ENCODE measurements at places on chromosomes 16 and 17.

- no peak for DNase-seq
These were observed 429.9 kb downstream of the HS3ST3B1 start for GRCh38 chr17:14730821-14731220.

DNA sequence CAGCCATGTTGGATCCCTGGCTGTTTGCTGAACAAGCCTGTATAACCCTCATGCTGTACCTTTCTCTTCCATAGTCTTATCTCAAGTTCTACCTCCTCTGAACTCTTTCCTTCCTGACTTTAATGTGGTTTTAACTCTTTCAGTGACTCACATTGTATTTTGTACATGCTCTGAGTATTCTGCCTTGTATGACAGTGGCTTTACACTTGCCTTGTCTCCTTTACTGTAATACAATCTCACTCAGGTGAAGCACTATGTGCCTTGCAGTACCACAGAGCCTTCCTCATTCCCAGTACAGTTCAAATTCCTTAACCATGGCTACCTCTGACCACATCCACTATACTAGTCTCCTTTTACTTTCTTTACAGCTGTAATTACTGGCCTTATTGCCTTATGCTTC, 14.1 kb downstream of the PSMD11 start:
- DNase-seq = no peak

DNA sequence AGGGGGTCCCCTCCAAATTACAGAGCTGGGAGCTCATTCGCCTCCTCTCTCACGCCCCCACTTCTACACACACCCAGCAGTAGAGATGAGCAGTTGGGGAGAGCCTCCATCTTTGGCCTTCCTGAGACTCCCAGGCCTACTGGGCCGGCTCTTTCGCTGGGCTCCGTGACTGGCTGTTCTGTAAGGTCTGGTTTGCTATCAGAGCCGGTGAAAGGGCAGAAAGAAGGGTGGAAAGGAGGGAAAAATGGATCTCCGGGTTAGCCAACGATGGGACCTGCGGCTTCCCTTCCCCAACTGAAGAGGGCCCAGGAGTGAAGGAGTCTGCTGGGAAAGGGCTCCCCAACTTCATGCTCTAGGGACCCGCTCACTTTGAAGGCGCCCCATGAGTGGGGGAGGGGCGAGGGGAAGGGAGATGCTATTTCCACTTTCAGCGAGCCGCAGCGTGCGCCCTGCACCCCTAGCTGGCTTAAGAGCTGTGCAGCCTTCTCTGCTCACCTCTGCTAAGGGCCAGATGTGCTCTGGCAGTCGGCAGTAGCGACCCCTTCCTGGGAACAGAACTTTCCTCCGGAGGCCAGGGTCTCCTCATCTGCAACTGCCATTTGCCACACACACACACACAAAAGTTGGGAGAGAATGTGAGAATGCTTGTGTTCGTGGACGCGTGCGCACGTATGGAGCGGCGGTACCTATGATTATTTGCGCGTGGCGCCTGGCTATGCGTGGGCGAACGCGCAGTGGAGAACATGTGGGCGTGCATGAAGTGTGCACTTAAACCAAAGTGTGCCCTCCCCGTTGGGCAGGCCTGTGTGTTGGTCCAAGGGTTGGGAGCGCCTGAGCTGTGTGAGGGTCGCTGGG, 2.9 kb upstream of the FOXF1 start:
- no peak for DNase-seq

- DNase-seq = no peak
These were observed 7.2 kb downstream of the PLEKHH3 start for GRCh38 chr17:42669705-42669976.

DNA sequence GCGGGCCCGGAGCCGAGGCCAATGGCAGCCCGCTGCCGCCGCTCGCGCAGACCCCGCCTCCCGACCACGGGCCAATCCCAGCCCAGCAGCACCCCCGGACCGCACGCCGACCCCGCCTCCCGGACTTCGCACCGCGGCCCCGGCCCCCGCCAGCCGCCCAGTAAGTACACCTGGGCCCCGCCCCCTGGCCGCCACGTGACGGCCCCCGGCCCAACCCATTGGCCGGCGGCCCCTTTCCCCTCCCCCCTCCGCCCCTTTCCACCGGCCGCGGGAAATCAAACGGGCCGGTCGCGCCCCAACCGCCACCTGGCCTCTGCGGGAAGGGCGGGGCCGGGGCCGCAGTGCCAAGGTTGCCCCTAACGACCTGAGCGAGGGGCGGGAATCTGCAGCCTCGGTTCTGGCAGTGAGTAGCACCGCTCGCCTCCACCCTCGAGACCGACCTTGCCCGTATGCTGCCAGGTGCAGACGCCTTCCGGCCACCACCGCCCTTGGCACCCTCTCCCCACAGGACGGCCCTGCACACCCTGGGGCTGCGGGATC, at the start of gene YBX2:
Gene YBX2 (minus strand): TSS at position 26 of the 540 bp plus-strand sequence. CDS start 139 bp downstream, outside the sequence.
- peak; percentile 54 for DNase-seq

DNA sequence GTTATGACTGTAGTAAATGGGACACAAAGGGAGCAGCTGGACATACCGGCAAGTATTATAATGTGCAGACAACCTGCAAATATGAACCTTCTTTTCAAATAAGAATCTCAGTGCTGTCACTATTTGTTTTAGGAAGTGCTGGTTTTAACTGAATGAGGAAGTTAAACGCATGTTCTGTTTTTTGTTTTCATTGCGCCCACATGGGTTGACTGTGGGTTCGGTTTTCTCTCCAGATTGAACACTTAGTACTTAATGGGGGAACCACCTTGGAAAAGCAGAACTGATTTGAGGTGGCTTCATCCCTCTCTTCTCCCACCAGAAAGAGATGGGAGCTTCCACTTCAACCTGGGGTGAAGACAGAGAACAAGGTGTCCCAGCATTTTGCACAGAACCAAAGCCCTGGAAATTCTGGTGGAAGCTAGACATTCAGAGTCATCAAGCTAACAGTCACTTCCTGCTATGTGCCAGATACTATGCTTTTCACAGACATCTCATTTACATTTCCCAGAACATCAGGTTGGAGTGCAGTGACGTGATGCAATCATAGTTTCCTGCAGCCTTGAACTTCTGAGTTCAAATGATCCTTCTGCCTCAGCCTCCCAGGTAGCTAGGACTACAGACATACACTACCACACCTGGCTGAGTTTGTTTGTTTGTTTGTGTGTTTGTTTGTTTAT, 149.8 kb downstream of the CDH13 start:
- no peak for DNase-seq

- no peak for DNase-seq
These were observed 9.2 kb downstream of the SUMO2 start for GRCh38 chr17:75173526-75173925.
